Brain microvascular endothelial cell (primary cell): ENCODE measurements at places on chromosomes 4 and X.

DNA sequence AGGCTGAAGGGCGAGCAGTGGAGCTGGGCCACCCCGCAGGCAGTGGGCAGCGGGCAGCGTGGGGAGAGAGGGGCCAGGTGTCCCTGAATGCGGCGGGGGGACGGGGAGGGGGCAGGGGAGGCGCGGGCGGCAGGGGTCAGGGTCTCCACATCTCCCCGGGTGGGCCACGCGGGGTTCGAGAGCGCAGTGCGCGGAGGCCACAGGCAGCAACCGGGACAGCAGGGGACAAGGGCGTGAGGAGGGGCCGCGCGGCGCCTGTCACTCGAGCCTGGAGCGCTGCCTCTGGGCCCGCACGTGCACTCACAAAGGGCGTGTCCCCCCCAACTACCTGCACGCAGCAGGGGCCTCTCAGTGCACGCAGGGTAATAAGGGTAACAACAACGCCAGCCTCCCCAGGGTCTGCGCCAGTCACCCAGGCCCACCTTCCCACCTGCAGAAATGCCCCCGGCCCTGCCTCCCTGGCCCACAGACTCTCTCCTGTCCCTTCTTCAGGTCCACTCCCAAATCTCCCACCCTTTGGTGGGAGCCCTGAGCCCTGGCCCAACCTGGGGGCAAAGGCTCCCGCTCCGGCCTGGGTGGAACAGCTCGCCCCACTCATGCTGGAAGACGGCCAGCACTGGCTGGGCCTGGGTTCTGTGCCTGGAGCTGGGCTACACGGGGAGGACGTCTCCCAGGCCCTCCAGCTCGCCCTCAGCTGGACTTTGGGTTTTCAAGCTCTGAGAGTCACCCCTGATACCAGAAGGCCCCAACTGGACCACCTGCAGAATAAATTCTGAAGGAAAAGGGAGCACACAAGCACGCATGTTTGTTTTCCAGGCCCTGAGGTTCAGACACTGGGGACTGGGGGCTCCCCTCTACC is 53.2 kb downstream of the ZFYVE28 start:
- no peak for DNase-seq

DNA sequence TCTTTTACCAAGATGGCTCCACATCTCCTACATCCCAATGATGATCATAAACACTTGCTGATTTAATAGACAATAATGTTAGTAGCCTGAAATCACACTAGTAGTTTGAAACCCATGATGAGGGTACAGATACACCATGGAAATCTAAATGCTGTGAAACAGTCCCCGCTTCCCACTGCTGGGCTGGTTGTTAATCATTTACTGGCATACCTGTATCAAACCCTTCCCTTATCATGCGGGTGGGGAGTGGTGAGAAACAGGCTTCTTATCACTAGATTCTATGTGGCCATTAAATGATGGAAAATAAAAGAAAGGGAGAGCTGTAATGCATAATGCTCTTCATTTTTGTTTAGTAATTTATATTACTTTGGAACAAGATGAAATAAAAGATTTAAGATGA is 21.9 kb downstream of the MAOA start:
- DNase-seq, result no peak

DNA sequence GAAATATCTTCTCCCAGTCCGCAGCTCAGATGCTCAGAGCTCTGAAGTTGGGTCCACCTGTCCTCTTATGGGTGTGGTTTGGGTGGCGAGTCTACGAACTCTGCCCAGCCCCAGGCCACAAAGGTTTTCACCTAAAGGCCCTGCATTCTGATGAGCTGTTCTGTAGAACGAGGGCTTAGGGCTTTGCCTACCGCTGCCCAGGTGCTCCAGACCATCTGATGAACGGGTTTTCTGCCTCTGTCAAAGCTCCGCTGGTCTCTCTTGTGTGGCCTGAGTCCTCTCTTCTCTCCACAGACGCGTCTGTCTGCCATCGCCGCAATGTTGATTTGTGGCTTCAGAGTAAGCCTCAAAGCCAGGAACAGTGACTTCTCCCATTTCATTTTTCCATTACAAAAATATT is 28.4 kb upstream of the CPLX1 start:
- DNase-seq, result no peak

DNA sequence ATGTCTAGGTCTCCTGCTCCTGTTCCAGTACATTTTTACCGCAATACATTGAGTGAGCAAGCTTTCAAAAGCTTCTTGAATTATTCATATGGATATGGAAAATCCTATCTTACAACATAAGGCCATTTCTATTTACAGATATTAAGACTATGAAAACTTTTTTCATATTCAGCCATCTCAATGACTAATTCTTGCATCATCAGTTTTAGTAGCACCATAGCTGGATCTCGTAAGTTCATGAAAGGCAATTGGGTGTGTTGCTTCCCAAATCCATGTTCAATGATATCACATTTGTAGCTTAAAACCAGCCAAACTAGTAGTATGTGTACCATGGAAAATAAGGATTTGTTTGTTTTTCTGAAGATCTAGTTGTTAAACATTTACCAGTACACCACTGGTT is 118.3 kb upstream of the GABRA2 start:
- DNase-seq, result no peak

DNA sequence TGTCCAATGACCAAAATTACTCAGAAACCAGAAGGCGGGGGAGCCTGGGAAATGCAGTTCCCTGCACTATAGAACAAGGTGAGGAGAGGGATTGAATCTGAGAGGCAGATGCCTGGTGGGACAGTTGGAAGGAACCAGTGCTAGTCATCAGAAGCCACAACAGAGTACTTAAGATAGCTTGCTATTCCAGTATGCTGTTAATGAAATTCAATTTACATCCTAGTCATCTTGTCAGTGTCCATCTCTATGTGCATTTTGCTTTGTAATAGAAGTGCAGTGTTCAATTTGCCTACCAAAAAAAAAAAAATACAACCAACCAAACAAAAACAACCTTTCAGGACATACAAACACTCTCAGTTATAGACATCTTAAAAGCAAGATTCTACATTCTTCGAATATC is 679.1 kb upstream of the CPEB2 start:
- DNase-seq, result no peak

DNA sequence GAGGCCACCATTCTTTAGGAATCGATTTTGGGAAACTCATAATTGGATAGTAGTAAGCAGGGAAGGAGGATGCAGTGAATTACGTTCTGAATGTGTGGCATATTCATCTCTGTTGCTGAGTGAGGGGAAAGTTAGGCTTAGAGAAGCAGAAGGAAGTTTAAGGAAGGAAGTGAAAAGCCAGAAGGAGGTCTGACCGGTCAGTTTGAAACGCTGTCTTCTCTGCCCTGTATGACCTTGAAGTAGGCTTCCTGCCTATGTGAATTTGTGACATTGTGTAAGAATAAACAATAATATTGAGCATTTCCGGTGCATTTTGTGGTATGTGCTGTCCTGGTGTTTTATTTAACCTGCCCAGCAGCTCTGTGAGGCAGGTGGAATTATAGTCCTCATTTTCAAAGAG is 67.3 kb downstream of the PDLIM5 start:
- DNase-seq, result no peak

DNA sequence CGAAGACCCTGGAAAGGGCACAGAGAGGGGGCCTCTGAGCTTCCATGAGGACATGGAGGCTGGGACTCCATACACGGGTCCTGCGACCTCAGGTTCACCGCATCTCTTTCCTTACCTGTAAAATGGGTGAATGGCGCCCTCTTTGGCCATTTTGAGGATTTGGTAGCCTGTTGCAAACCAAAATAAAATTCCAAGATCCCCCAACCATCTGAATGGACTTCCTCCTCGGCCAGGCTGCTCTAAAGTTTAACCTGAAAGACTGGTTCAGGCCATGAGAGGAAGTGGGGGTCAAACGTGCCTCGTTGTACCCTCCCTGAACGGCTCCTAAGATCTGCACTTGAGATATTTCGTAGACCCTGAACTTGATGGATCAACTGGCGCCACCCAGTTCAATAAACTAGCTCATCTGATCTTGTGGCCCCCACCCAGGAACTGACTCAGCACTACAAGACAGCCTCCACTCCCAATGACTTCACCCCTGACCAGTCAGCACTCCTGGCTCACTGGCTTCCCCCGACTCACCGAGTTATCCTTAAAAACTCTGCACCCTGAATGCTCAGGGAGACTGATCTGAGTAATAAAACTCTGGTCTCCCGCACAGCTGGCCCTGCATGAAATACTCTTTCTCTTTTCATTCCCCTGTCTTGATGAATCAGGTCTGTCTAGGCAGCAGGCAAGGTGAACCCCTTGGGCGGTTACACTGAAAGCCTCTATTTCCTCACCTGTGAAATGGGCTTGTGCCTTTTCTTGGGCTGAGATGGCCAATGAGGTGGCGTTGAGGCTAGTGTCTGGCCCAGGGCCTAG is 32.9 kb upstream of the GPR78 start:
- peak; percentile 71 for DNase-seq

DNA sequence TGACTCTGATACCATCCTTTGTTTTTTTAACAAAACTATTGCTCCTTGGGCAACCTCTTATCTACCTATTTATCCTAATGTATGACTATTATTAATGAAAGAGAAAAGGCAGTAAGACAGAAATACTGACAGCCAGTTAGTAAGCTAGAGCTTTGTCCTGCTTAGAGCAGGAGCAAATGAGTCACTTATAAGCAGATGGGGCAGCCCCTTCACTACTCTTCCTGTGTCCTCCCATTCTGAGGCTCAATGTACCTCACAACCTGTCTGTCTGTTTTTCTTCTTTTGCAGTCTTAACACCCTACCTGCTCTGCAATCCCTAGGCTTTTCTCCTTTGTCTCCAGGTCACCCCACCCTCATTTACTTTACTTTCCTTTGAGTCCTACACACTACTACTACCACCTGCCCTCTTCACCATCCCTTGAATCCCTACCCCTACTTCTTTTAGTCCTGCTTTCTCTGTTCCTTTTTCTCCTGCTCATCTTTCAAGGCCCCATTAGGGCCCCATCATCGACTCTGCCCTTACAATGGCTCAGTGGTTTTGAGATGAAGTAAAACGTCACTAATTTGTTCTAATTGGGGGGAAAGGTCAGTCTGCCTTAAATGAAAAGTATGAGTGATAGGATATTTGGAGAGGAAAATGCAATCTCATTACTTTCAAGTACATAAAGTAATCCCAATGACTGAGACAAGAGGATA is 294.3 kb downstream of the GUCY2F start:
- no peak for DNase-seq

DNA sequence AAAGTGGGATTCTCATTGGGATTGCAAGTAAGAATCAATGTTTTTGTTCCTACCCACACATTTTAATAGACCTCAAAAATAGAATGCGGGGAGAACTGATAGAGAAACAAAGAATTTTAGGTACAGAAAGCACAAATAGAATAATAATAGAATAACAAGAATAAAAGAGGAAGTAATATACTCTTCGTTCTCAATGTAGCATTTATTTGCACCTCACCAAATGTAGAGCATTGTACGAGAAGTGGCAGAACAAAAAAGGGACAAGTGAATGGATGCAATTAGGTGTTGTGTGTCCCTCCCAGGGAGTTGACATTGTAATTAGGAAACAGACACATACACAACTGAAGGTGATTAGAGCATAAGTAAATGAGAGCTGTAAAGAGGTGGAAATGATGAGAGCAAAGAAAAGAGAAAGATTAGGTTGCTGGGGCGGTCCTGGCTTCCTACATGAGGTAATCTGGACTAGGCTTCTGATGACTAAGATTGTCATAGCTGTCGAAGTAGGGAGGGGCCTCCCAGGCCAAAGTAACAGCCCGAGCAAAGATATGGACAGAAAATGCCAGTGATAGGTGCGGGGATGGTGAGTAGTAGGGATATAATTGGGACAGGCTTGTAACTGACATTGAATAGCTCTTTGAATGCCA is 10.4 kb downstream of the RAB9A start:
- DNase-seq, result peak; percentile 43

- DNase-seq, result peak; percentile 93
Measured at GRCh38 chr4:128574706-128575105, 234.8 kb upstream of the JADE1 start.

DNA sequence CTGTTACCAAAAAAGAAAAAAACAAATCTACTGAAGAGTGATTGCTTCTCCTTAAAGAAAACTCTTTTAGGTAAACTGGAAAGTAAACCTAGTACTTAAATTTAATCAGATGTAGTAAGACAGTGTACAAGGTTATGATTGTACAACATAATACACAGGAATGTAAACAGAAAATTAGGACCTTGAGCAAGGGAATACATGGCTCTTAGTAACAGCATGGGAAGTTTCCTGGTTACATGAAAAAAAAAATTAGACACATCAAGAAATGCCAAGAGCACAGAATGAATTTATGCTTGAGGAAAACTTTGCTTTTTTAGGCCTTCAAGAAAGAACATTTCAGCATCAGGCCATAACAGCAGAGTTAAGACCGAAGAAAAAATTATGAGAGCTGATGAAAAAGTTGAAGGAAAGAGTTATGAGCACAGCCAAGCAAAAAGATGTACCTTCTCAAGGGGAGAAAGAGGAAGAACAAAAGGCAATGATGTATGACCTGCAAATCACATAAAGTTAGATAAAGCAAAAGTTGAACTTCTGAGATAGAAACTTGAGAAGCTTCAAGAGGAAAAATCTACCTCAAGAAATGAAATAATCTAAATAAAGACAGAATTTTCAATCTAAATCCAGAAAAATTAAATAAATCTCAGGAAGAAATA is 311.6 kb downstream of the GALNTL6 start:
- no peak for DNase-seq

DNA sequence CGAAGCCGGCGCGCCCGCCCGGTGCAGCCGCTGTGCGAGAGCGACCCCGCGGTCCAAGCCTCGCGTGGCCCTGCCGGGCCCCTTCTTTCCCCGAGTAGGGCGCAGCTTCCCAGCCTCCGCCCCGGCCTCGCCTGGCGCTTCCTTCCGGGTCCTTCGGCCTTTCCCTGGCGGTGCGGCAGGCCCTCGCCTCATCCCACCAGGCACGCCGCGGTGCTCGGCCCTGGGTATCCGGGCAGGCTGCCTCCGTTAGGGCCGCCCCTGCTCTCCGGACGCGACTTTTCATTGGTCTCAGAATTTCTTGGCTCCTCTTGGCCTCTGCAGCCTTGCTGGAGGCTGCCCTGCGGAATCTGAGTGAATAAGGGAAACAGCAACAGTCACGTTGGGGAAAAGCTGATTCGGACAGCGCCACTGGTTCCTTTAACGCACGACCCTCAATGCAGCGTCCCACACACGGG is 429 bp downstream of the UVSSA start:
- peak; percentile 79 for DNase-seq

- peak; percentile 53 for DNase-seq
Measured at GRCh38 chrX:136310411-136310810, 9.6 kb downstream of the ADGRG4 start.

DNA sequence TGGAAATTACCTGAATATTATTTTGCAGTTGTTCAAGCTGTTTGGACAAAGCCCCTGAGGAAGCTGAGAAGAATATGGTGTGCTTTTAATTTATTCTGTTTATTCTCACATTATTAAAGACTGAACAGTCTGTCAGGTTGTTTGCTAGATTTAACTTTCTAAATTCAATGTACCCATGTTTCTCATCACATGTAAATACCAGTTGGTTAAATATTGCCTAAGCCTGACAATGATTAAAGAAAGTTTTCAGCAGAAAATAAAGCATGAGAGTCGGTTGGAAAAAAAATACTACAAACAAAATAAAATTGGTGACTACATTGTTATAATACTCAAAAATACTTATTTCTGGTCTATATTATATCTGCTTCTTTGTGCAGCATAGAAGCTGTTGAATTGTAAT is 1974.7 kb downstream of the ARAP2 start:
- DNase-seq, result no peak
